Fibroblast of mammary gland (primary cell): ENCODE measurements at places on chromosomes 11 and 22.

DNA sequence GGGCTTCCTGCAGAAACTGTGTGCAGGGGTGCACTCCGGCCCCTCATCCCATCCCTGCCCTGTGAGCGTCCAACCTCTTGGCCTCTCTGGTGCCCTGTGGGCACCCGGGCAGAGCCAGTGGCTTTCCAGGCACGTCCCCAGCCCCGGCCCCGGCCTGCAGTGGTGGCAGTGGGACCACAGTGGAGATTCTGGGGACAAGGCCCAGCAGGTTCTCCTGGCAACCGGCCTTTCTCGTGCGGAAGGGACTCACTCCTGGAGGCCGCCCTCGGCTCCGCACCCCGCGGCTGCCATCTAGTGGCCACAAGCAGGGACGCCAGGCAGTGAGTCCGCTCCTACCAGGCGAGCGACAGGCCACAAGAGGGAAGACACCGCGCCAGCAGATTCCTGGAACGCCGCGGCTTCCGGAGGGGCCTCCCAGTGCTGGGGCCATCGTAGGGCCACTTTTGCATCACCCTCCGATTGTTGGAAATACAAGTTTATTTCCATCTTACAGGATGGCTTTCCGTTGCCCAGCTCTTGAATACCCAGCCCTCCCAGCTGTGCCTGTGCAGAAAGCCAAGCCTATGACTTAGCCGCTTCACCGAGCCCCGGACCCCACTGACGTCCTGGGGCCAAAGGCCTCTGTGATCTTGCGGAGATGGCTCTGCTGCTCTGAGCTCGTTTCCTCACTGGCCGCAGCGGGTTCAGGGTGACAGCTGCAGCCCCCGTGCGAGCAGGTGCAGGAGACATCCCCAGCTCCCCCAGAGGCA is 357.3 kb downstream of the CTTN start:
- peak; percentile 45 for DNase-seq

- DNase-seq: peak; percentile 59
Measured at GRCh38 chr11:95595973-95596489, 193.6 kb downstream of the FAM76B start.

DNA sequence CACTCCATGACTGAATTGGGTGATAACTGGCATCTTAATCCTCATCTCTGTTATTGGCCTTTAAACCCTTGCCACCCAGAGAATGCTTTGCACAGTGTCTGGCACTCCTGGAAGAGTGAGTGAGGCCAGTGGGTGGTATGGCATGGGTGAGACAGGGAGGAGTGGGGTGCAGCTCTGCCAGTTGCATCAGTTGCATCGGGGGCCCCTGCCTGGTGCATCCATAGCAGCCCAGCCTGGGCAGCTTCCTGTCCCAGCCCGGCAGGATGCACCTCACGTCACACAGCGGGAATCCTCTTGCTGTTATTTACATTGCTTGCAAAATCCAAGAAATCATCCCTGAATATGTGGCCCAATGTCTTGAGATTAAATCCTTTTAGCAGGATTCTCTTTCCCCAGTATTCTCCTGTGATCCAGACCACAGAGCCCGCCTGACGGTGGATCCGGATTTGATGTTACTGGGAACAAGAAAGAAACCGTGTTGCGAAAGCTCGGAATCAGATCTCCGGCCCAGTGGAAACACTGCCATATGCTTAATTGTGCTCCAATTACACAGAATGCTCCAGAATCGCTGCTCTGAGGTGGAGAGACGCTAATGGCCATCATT is 37.6 kb upstream of the MN1 start:
- peak; percentile 81 for DNase-seq

- peak; percentile 86 for DNase-seq
Measured at GRCh38 chr11:19379465-19379864, 138.7 kb upstream of the E2F8 start.

DNA sequence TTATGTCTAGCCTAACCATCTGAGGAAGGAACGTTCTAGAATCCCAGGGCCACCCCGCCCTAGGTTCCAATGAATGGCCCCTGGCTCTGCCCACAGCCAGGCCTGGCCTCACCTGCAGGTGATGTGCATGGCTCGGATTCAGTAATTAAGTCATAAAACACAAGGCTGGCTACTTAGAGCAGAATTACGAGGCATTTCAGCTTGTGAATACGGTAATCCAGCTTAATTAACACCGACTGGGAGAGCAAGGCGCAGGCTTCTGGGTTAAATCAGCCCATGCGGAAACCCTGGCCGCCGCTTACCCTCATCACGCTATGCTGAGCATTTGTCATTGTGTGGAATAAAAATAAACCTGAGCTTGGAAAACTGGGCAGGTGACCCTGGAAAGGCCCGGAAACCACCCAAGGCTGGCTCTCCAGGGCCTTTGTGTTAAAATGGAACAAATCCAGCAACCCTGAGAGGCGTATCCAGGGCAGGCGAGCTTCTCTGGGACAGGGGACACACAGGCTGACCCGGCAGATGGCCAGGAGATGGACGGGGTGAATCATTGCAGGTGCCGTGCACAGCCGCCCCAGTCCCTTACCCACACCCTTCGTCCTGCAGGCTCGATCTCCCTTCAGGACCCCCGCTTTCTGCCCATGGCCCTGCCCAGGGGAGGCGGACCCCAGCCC is 220.2 kb downstream of the CTTN start:
- no peak for DNase-seq

DNA sequence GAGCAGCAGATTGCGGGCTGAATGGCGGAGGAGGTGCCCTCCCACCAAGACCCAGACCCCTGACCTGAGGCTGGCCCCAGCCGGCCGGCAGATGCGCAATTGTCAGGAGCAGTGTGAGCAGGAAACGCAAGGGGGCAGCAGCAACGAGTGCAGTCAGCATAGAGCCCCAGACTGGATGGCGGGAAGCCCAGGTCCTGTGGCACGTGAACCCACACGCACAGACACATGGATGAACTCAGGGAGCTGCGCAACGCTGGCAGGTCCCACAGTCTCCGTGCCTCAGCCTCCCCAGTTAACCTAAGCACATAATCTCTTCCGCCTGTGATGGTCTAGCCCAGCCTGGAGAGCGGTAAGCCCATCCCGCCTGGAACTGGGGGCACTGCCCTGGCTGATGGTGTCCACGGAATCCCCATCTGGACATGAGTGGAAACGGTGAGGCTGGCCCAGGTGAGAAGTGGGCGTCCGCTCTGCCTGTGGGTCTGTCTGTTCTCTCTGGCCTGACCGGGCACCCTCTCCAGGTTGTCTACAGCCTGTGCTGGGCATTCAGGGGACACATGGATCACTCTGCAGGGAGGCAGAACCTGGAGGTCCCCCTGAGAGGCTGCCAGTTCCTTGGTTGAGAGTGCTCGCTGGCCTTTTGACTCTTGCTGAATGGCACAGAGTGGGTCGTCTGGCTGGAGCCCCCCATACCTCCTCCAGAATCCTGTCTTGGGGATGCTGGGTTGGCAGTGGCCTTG is 626 bp upstream of the TBX10 start:
- peak; percentile 63 for DNase-seq
